Sigmoid colon (tissue), 7 donors: ENCODE measurements at places on chromosomes 7 and 10.

DNA sequence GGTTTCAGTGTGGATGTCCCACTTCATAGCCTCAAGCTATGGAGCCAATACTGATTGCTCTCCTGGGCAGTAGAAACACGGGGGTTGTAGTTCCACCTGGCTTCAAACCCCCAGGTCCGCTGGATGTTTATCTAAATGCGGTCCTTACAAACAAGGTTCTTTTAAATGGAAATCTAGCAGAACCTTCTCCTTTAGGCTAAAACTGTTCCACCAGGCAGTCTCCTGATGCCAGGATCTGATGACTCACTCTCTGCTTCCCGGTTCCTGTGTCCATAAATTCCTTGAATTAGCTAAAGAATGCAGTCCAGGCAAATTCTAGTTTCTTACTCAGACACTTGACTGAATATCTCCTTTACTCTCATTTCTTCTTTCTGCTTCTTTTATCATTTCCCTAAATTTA lies 108.4 kb upstream of the FAM3C start:
- H3K4me1 ChIP-seq, result no peaks in the 10 kb centered on the region
- H3K27ac ChIP-seq, result peak overlapping the region; percentile 8
- no peaks in the 10 kb centered on the region for H3K27me3 ChIP-seq
- no peaks in the 10 kb centered on the region for H3K36me3 ChIP-seq
- DNase-seq, result no peak

DNA sequence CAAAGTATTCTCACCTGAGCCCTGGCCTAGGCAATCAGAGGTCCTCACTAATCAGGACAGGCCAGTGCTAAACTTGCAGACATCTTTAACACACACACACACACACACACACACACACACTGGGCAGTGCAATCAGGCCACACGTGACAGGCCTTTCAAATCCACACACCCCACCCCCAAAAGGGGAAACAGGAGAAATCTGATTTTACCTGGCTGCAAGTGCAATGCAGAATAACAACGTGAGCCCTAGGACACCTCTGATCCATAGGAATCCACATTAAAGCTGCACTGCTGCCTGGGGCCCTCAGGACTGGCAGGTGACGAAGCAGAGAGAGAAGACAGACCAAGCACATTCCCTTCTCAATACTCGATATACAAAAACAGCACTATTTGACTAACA lies 218.9 kb downstream of the FAM107B start:
- no peaks in the 10 kb centered on the region for H3K27me3 ChIP-seq
- peaks cover 13% of the 10 kb centered on the region for H3K4me1 ChIP-seq
- H3K4me3 ChIP-seq, result no peak overlapping the region
- H3K27ac ChIP-seq, result no peak overlapping the region

- no peaks in the 10 kb centered on the region for H3K27me3 ChIP-seq
- no peaks in the 10 kb centered on the region for H3K36me3 ChIP-seq
- H3K27ac ChIP-seq, result no peak overlapping the region
Measured at GRCh38 chr10:88401671-88402347, 181.3 kb downstream of the RNLS start.

DNA sequence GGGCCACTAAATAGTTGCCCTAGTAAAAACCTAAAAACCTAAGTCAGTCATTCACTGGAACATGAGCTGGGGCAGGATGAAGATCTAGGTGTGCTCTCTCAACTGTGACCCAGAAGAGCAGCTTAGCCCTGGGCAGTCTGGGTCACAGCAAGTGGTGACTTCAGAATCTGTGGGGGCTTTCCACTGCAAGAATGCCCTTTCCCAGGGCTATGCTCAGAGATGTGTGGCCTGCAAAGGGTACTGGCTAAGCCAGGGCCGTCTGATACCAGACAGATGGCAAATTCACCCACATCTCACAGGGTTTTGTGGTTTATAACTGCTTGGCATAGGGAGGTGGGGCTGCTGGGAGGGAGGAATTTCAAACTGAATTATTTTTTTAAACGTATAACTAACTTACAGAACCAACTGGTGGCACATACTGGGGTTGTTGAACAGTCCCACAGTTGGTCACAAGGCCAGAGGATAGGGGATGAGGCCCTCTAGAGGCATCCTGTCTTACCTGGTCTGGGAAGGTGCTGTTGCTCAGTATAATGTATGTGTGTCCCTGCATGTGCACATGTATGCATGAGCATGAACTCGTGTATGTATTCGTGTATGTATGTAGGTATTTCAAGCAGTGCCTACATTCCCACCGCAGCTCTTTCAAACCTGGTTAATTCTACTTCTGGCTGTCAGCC lies 63.2 kb downstream of the PRPF18 start:
- no peak overlapping the region for H3K27ac ChIP-seq
- H3K4me1 ChIP-seq, result no peaks in the 10 kb centered on the region
- DNase-seq, result no peak
- H3K4me3 ChIP-seq, result no peak overlapping the region
- H3K27me3 ChIP-seq, result no peaks in the 10 kb centered on the region
- peaks cover 19% of the 10 kb centered on the region for H3K36me3 ChIP-seq
